ENCODE measurements at places on chromosomes 5 and 9.

DNA sequence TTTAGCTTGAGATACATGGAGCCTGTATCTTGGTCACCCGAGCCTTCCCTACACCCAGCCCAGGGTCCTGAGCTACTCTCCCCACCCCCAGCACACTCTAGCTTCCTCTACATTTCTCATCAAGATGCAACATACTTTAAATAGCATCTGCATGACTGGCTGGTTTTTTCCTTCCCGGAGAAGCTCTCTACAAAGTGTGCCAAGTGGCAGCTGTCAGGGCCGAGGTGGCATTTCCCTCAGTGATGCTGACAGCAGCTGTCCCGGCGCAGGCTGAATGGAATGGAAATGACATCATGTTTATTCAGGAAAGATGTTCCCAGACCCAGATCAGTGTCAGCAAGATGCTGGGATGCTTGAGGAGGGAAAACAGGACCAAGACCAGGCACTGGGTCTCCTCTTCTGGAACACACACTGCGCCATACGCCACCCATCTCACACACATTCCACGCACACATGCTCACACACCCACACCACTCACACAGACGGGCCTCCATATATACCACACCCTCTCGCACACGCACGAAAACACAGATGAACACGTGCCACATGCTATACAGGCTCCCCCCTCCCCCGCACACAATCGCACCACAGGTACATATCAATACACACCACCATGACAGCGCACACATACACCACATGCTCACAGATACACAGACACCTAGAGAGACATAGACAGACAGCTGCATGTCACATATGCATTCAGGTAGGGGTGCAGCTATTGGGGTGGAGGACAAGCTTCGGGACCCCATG lies 67.8 kb downstream of the LHX2 start:
- no peak for DNase-seq

GRCh38 chr5:176561259-176561658 lies 12.1 kb downstream of the CDHR2 start:
- DNase-seq: no peak

- DNase-seq: no peak
These were observed 233.0 kb downstream of the CD180 start for GRCh38 chr5:66963559-66963971.

GRCh38 chr9:81264516-81264915 lies 424.8 kb downstream of the TLE1 start:
- no peak for DNase-seq

DNA sequence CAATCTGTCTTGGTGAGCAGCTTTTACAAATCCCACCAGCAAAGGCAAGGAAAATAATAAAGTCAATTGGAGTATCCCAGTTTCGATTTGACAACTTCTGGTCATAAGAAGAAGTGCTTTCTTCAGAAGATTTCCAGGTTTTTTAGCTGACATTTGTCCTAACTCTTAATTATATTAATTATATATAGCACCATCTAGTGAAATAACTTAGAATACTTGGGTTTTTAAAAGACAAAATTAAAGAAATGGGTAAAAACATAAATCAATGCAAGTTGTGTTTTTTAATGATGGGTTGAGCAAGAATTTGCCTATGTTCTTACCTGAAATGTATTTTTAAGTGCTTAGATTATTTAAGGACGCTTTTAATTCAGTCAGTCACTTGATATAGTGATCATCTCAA lies 421.8 kb downstream of the ACTL7B start:
- no peak for DNase-seq

- no peak for DNase-seq
These were observed 55.1 kb upstream of the CCDC112 start for GRCh38 chr5:115351356-115352195.

- no peak for DNase-seq
These were observed 148.7 kb upstream of the SLC1A3 start for GRCh38 chr5:36457511-36458270.

DNA sequence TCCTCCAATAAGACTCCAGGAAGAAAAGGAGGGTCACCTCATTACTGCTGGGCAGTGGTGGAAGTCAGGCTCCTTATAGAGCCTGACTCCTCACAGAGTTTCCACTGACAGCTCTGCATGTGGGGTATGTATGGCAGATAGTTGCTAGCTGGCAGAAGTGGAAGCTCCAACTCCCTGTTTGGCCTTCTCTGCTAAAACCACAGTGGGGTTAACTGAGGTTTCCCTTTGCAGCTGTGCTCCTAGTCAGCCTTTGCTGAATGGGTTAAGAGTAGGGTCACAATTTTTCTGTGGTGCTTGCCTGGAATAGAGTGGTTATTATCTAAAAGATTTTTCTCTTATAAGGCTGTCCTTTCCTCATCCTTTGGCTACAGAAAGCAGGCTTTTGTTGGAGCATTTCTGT lies 327.5 kb downstream of the FBXL17 start:
- no peak for DNase-seq

All from activated CD8-positive, alpha-beta memory T cell treated with anti-CD3 and anti-CD28 coated beads for 4 hours (primary cell).